ENCODE measurements at places on chromosomes 7 and 10.

- DNase-seq = no peak
Measured at GRCh38 chr7:15113752-15114151, 211.2 kb upstream of the DGKB start.

GRCh38 chr10:64191286-64191685, 670.1 kb downstream of the REEP3 start:
- DNase-seq = no peak

DNA sequence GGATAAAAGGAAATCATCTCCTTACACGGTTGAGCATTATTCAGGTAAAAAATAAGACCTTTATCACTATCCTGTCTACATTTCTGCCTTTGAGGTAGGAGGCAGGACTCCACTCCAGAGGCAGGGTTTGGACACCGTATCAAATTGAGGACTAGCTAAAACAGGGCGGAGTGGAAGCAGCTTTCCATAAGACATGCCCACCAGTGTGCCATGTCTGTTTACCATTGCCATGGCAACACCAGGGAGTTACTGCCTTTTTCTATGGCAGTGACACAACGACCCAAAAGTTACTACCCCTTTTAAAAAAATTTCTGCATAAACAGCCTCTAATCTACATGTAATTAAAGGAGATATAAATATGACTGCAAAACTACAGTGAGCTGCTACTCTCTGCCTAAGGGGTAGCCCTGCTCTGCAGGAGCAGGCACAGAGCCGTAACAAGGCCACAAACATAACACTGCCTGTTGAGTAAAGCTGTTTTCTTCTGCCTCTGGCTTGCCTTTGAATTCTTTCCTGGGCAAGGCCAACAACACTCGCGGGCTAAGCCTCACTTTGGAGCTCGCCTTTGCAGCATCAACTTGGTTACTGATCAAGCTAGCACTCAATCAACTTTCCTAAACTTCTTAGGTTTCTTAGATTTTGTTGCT, 26.5 kb downstream of the DGKB start:
- DNase-seq = no peak

DNA sequence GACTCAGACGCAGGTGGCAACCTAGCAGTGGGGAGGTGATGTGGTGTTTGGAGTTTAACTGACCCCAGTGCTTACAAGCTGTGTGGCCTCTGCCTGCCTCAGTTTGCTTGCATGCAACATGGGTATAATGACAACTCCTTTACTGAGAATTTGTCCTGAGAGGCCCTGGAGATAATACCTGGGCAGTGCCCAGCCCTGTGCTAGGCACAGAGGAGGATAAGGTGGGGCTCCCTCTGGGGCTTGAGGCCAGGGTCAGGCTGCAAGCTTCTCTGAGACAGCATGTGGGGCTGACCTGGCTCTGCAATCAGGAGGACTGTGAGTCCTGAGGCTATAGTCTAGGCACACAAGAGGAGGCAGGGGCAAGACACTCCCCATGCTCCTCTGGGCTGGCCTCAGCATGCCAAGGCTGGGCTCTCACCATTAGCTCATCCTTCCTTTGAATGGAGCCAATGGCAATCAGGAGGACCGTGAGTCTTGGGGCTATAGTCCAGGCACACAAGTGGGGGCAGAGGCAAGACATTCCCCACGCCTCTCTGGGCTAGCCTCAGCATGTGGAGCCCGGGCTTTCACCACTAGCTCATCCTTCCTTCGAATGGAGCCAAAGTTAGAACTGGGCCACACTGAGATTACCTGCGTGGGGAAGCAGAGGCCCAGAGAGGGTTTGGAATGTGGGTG, 147.9 kb downstream of the RPS24 start:
- no peak for DNase-seq

DNA sequence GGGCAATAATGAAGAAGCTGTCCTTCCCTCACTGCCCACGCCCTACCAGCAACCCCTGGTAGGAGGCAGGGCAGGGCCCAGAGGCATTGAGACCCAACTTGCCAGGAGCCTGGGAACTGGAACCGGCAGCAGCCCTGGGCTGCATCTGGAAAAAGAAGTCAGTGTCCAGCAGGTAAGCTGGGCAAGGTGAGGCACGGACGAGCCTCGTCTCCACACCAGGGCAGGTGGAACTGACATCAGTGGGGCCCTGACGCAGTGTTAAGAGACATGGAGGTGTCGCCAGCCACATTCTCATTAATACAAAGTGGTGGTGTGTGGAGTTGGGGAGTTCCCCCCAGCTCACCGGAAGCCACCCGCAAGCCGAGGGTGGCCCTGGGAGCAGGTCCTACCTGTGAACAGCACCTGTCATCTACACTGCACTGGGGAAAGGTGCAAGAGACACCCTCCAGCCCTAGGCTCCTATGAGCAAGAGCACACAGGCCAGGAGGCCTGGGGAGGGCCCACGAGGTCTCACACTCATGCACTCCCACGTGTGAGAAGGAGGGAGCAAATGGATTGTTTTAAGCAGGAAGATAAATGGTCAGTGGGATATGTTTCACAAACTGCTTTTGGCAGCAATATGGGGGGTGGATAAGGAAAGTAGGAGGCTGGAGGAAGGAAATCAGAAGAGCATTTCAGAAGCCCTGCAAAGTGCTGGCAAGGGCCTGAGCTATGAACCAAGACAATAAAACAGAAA, 53.6 kb downstream of the COBL start:
- no peak for DNase-seq

- no peak for DNase-seq
Measured at GRCh38 chr7:24255139-24255538, 28.9 kb upstream of the NPY start.

- no peak for DNase-seq
Measured at GRCh38 chr10:119421891-119422681, 120.4 kb downstream of the RGS10 start.
